Central memory CD8-positive, alpha-beta T cell (primary cell): ENCODE measurements at places on chromosomes 11 and 22.

- no peak for DNase-seq
Measured at GRCh38 chr22:20554824-20555223, 47.4 kb downstream of the MED15 start.

DNA sequence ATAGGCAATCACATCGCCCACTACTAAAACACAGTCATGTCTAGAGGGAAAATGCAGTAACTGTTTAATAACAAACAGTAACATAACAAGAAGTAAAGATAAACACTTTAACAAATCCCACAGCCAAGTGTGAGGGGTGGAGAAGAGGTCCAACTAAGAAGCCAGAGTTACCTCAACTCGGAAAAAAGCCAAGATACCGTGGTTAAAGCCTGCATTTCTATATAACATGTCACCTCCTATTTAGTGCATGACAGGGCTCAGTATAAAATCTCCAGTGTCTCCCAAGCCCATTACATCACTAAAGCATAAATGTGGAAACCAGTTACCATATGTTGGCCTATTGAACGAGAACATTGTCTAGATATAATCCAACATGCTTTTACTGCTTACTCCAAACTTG lies 281.7 kb downstream of the LRRC4C start:
- no peak for DNase-seq

DNA sequence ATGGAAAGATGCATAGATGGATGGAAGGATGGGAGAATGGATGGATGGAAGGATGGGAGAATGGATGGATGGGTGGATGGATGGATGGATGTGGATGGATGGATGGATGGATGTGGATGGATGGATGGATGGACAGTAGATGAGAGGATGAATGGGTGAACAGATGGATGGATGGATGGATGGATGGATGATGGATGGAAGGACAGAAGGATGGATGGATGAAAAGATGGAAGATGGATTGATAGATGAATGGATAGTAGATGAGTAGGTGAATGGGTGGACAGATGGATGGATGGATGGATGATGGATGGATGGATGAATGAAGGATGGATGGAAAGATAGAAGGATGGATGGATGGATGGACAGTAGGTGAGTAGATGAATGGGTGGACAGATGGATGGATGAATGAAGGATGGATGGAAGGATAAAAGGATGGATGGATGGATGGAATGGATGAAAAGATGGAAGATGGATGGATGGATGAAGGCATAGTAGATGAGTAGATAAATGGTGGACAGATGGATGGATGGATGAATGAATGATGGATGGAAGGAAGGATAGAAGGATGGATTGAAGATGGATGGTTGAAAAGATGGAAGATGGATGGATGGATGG lies 15.5 kb downstream of the FGF3 start:
- DNase-seq, result no peak

GRCh38 chr11:74418509-74418895 lies 20.3 kb upstream of the PGM2L1 start:
- DNase-seq, result no peak

GRCh38 chr11:1906181-1906580 lies 13.3 kb upstream of the TNNT3 start:
- no peak for DNase-seq

- DNase-seq, result no peak
Measured at GRCh38 chr11:26947904-26948639, 45.8 kb upstream of the FIBIN start.

GRCh38 chr22:23264610-23265367 lies 84.5 kb downstream of the BCR start:
- no peak for DNase-seq

- peak; percentile 8 for DNase-seq
Measured at GRCh38 chr11:130216591-130217132, 57.1 kb downstream of the ST14 start.

DNA sequence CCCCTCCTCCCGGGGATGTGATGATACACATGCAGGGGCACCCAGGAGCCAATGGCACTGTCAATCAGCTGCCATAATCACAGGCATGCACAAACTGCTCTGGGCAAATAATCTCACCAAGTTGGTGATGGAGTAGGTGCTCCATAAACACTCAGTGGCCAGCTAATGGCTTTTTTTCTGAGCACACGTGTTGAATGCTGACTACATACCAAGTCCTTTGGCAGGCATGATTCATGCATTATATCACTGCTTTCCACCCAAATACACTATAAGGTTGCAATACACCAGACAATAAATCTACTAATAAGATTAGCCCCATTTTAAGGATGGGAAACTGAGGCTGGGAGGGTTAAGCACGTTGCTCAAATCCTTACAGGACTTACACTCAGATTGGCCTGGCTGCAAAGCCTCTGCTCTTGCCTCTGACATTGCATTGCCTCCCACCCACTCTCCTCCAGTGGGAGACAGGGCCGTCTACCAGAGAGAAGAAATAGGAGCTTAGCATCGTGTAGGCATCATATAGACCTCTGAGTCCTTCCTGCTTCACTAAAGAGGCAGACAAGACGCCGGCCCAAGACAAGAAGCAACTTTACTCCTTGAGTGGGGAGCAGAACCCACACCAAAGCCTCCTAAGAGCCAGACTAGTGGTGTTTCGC lies 32.7 kb upstream of the ACCSL start:
- DNase-seq, result no peak

- DNase-seq, result no peak
Measured at GRCh38 chr11:27444801-27445215, 27.8 kb downstream of the LGR4 start.

GRCh38 chr22:33220476-33221080 lies 162.4 kb upstream of the SYN3 start:
- no peak for DNase-seq

GRCh38 chr11:26946257-26946716 lies 47.6 kb upstream of the FIBIN start:
- DNase-seq, result no peak

DNA sequence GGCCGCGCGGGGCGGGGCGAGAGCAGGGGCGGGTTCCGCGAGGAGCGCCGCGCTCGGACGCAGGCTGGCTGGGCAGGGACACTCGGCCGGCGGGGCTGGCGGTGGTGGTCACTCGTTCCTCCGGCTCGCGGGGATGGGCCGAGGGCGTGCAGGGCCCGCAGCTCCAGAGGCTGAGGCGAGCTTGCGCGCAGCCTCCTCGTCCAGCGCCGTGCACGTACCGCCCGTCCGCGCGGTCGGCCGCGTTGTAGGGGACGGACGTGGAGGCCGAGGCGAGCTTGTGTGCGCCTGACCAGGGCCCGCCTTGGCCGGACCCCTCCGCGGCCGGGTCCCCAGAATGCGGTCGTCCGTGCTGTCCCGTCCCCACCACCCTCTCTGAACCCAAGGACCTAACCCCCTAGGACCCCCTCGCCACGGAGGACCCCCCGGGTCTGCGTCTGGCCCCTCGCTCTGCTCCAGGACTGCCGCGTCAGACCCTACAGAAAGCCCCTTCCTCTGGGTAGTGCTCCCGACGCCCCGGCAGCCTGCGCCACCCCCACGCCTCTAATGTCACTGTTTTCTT lies 569 bp upstream of the YPEL1 start:
- no peak for DNase-seq

DNA sequence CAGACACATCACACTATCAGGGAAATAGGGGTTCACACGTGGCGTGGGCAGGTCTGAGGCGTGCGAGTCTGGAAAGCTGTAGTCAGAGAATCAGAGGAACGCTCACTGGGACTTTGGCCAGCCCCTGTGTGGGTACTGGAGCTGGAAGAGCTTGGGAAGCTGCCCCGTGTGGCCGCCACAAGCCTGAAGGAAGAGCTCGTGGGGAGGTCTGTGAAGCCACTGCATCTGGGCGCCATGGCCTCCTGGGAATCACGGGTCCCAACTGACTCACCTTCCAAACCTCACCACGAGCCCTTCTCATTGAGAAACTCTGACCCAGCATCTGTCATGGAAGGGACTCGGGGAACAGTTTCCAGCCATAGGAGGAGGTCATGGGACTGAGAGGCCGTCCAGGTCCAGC lies 5.9 kb upstream of the MRGPRF start:
- DNase-seq, result no peak

GRCh38 chr11:14306481-14306880 lies 52.5 kb downstream of the RRAS2 start:
- no peak for DNase-seq

DNA sequence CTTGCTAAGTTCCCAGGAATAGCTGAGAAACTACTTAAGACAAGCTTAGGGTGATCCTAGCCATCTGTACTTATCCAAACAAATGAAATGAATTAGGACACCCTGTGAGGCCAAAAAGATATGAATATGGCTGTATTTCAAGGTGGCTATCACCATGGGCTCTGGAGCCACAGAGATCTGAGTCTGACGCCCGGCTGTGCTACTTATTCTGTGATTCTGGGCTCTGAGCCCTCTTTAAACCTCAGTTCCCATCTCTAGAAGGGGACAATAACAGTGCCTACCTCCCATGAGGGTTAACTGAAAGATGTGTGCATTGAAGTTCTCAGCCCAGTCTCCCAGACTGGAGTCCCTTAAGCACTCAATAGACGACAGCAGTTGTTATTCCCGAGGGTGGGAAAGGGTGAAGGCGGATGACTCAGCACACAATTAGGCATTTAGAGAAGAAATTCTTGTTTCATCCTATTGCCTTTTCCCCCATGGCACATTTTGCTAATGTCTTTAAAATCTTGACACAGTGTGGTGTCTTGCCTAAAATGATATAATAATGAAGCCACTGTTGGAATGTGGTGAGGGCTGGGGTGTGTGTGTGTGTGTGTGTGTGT lies 132.5 kb downstream of the ADAMTS15 start:
- DNase-seq, result no peak

- DNase-seq, result no peak
Measured at GRCh38 chr11:104120493-104121137, 43.3 kb downstream of the PDGFD start.

DNA sequence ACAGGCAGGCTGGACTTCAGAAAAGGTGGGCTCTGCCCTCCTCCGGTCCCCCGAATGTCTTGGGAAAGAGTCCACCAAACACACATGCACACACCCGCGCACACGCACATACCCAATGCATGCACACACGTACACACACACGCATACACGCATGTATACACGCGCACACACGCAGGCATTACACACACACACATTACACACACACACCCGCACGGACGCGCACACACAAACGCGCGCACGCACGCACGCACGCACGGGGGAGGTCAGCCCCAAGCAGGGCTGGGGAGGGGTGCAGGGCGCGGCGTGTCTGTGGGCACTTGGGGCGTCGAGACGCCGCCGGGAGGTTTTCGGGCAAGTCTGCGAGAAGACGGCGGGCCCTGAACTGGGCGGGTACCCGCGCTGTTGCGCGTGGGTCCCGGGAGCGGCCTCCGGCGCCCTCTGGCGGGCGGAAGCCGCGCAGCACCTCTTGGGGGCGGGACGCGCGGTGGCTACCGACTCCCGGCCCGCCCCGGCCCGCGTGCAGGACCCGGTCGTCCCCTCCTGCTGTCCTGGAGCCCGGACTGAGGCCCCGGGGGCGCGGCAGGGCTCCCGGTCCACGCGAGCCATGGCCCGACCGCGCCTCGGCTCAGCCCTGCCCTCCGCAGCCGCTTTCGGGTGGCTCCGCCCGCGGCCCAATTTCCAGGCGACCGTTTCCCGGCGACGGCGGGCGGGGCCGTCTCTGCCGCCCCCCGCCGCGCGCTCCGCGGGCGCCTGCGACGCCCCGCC lies 3.6 kb downstream of the SEPTIN5 start:
- peak; percentile 68 for DNase-seq

DNA sequence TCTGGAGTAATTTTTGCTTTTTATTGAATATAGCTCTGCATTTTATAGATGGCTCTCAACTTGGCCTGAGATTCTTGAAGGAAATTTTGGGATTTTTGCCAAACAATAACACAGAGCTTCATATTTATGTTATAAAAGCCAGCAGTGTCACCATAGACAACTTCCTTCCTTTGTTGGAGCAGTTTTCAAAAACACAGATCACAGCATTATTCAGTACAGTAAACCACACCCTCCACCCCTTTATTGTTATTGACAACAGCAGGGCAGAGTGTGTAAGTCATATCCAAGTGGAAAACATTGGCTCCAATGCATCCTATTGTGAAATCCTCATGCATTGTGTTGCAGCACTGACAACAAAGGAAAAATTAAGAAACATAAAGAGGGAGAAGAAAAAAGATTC lies 62.6 kb upstream of the PRSS23 start:
- DNase-seq, result no peak

DNA sequence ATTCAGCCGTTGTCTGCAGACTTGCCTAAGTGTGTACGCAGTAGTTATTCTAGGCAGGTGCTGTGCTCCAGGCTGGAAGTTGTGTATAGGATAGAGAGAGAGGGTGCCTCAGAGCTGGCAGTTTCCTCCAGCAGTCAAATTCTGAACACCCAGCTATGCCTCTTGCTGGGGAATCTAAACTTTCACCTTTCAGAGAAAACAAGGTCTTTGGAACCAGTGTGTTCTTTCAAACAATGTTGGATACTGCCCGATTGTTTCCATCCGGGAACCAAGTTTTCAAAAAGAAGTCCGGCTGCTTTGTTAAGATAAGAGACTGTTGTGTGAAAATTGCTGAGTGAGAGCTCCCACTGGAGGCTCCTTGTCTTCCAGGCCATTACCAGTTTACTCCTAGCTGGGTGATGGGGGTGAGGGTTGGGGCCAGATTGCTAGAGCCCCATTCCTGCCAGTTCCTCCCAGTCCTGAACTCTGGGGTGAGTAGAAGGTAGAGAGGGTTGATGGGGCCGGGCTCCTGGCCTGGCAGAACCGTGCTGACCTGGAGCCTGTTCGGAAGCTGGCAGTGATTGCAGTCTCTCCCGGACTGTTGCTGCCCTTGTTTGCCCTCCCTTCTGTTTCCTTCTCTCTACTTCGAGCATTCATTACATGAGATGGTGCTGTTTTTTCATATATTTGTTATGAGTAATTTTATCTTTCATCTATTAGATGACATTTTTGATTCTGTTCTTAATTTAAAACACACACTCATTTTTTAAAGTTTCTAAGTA lies 150.2 kb downstream of the TEAD1 start:
- no peak for DNase-seq

GRCh38 chr11:94328587-94329080 lies 24.3 kb downstream of the IZUMO1R start:
- DNase-seq, result no peak

DNA sequence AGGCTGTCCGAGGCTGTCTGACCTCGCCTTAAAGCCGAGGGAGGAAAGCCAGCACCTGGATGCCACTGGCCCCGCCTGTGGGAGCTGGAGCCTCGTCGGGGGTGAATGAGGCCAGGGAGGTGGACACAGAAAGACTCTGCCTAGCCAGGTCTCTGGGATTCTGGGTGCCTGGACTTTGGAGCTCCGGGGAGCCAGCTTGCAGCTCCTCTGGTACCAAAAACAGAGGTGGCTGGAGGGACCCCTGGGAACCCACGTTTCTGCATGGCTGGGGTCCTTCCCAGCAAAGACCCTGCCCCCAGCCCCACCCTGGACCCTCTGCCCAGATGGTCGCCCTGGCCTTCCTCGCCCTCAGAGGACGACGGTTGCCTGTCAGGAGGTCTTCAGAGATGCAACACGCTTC lies 239.7 kb downstream of the BRD1 start:
- DNase-seq, result no peak

- DNase-seq, result no peak
Measured at GRCh38 chr22:44952863-44953746, 56.7 kb downstream of the PHF21B start.

- DNase-seq, result no peak
Measured at GRCh38 chr11:64619811-64620380, 28.9 kb downstream of the SLC22A12 start.
